LoVo (cell line): ENCODE measurements at places on chromosomes 16 and 17.
A peak's percentile ranks its signal among the peaks of the same experiment; 100 is the strongest.

GRCh38 chr17:67440277-67441051 is 63.4 kb downstream of the PITPNC1 start:
- DNase-seq = no peak

DNA sequence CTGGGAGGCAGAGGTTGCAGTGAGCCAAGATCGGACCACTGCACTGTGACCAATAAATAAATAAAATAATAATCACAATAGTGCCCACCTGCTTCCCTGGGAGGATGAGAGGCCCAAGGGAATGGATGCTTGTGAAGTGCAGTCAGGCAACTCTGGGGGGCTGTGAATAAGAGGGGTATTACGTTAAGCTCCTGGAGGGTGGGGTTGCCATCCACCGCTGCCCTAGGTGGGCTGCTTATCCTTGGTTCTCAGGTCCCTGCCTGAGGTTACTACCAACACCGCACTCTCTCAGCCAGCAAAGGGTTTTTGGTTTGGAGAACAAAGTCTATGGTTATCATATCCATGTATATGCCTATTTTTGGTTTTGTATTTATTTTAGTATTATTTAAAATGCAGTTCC is 48.6 kb upstream of the CBFA2T3 start:
- no peak for DNase-seq

DNA sequence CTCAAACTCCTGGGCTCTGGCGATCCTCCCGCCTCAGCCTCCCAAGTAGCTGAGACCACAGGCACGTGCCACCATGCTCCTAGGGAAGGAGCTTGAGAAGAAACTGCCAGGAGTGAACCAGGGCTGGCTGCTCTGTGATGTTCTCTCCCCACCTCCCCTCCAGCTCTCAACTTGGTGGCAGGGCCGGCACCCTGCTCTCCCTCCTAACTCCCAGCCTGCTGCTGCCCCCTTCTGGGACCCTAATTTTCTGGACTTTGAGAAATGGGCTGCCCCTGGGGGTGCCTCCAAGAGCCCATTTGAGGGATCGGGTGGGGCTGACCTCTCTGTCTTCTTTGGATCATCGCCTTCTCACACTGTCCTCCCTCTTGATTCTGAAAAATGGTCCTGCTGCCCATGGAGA is 14.9 kb upstream of the STAT3 start:
- no peak for DNase-seq

DNA sequence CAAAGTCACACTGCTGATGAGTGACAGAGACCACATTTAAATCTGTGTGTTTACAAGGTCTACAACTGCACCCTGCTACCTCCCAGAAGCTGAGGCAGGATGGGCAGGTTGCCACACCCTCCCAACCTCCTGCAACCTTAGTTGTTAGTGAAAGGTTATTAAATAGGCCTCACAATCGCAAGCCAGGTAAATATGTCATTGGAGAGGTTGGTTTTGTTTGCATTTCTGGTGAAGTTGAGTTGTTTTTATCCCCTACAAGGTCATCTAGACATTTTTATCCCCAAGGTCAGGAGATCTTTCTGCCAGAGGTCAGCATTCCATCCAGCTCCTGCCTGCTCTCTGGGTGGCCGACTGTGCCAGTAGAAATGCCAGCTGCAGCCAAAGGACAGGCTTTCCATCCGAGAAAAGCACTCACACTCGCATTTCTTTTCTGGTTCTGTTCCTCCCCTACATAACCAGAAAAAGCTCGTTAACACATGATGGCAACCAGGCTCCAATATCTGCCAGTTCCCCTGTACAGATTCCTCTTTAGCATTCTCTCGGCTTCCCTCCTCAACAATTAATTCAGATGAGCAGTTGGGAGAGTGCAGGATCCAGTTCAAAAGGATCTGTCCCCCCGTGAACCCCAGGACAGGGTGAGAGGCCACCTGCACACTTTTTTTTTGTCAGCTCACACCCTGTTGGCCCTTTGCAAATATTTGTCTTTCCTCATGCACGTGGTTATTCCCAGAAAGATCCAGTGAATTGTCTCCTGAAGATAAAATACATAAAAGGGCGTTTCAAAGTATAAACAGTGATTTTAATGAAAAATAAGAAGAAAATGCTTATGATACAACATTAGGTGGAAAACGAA is 562.8 kb downstream of the MAF start:
- no peak for DNase-seq

DNA sequence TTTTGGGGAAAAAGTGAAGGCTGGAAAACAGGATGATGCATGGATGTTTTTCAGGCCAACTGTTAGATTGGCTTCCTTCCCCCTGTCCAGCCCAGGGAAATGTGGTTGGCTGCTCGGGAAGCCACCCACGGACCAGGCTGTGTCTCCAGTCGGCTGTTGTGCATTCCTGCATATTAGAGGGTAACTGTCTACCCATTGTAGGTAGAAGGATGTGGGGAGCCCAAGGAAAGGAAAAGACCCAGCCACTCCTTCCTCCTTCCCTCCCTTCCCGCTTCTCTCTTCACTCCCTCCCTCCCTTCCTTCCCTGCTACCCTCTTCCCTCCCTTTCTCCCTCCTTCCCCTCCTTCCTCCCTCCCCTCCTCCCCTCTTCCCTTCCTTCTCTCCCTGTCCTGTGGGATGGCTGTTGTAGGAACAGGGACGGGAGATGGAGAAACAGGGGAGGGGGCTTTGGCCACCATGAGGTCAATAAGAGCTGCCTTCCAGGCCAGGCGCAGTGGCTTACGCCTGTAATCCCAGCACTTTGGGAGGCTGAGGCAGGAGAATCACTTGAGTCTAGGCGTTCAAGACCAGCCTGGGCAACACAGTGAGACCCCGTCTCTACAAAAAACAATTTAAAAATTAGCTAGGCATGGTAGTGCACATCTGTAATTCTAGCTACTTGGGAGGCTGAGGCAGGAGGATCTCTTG is 16.9 kb downstream of the SYT17 start:
- no peak for DNase-seq

DNA sequence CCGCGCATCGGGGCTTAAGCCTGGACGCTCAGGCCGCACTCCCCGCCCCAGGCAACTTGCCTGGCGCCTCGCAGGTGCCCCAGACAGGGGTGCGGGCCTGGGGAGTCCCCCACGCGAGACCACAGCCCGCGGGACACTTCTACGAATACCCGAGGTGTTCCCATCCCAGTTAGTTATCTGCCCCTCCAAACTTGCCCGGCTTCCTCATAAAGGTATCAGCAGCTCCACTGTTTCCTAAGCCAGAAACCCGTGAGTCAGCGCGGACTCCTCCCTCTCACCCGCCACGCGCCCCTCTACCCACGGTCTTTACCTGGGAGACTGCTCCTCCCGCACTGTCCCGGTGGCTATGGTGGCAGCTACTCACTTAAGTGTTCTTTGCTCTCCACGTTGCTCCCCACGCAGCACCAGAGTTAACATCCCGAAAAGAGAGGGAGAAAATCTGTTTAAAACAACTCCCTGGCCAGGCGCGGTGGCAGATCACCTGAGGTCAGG is 1.0 kb upstream of the CREBBP start:
- DNase-seq = peak; percentile 56

- DNase-seq = no peak
Observed at GRCh38 chr16:69253870-69254341, 57.2 kb upstream of the VPS4A start.

DNA sequence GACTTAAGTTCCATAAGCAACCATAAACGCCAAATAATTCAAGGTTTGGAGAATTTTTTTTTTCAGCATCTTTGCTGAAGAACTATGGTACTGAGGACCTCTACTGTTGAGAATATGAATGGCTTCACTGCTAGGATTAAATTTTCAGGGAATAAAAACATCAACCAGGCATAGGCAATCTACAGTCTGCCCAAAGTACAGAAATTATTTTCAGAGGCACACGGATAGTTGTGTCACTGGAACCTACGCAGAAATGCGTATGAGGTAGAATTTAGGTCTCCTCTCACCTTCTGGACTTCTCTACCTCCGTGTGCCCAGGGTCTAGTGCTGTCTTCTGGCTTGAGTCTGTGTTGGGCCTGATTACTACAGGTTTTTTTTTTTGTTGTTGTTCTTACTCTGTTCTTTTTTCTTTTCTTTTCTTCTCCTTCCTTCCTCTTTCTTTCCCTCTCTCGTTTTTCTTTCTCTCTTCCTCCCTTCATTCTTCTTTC is 39.7 kb downstream of the NACA2 start:
- DNase-seq = peak; percentile 69

DNA sequence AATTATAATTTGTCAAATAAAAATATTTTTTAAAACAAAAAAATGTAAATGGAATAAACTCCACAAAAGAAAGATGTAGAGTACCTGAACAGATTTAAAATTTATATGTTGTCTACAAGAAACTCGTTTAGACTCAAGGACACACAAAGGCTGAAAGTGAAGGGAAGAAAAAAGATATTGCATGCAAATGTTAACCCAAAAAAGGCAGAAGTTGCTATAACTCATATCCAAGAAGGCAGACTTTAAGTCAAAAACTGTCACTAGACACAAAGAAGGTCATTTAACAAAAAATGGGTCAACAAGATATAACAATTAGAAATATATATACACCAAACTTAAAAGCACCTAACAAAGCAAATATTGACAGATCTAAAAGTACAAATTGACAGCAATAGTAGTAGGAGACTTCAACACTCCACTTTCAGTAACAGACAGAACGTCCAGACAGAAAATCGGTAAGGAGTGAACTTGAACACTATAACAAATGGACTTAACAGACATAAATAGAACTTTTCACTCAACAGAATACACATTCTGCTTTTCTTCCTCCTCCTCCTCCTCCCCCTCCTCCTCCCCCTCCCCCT is 40.8 kb upstream of the MYLK3 start:
- DNase-seq = no peak

DNA sequence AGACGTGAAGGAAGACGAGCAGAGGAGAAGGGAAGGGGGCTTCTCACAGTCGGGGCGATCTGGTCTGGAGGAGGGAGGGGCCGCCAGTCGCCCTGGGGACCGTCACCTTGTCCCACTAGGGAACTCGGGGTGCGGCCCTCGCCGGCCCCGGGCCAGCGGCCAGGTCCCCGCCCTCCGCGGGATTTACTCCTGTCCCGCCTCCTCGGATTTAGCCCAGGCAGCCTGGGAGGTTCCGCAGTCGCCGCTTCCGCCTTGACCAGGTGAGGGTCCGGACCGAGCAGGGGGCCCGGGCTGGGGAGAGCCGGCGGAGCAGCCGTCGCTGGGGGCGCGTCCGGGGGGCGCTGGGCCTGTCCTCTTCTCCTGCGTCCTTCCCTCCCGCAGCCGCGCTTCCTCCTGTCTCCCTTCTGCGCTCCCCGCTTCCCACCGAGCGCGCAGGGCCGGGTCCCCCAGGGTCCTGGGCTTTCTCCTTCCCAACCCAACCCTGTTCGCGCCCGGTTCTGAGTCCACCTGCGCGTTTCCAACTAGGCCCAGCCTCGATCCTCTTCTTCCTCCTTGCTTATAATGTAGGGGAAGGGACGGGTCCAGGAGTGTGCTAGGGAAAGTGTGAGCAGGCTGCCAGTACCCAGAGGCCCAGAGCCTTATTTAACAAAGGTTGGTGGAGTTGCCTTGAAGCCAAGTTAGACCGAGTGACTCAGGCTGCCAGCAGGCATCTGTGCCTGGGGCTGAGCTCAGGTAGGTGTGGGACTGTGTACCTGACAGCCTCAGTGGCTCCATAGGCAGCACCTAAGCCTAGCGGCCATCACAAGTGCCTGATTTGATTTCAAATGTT is at the start of gene TNK1:
TSS of gene TNK1 (plus strand) at position 235 of the 829 bp plus-strand sequence. CDS start 1,838 bp downstream, outside the sequence.
- DNase-seq = peak; percentile 81

DNA sequence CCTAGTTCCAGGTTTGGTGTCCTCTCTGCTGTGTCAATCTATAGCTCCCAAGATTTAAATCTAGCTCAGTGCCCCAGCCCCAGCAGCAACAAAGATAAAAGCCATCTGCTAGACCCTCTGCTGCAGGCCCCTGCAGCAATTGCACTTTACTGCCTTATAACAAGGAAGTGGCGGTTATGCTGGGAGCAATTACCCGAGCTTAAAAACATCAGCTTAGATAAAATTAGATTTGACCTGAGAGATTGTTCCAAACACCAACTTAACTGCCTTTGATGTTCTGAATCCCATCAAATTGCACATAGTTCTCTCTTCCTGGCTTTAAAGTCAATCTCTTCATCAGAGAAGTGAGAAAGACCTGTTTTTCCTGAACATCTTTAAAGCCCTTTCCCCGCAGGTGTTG is 62.4 kb upstream of the SHISA6 start:
- no peak for DNase-seq

DNA sequence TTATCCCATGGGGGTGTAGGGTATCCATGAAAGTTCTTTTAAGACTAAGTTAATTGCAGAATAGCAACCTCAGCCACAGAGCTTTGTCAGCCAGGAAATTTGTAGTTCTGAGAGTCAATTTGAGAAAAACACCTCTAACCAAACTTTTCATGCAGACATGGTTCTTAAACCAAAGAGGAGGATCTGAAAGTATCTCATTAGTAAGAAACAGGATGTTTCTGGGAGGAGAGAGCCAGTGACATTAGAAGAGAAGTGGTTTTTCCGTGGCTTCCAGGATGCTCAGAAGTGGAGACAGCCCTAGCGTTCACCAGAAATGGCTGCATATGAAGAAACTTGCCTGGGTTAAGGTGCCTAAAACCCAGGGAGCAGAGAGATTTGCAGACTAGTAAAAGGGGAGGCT is 7.9 kb downstream of the GNAO1 start:
- no peak for DNase-seq

- DNase-seq = no peak
Observed at GRCh38 chr16:62254847-62255246, 218.6 kb upstream of the CDH8 start.

- DNase-seq = no peak
Observed at GRCh38 chr17:82659886-82660285, 11.6 kb upstream of the WDR45B start.

- DNase-seq = no peak
Observed at GRCh38 chr17:12940699-12941098, 77.1 kb downstream of the ELAC2 start.

DNA sequence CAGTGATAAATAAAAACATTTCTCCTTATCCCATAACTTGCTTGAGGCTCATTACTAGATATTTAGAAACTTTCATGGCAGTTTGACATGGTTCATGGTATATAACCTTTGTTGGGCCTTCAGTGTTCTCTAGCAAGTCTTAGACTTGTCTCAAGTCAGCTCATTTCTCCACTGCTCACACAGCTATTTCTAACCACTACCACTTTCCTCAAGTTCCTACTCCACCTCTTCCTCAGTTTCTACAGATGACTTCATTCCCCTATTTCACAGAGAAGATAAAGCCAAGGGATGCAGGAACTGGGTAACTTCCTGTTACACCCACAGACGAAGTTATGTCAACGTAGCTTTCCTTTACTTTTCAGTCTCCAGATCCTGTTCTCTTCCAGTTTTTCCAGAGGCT is 23.2 kb downstream of the NLK start:
- no peak for DNase-seq
